ENCODE measurements at places on chromosomes 3 and 15.

DNA sequence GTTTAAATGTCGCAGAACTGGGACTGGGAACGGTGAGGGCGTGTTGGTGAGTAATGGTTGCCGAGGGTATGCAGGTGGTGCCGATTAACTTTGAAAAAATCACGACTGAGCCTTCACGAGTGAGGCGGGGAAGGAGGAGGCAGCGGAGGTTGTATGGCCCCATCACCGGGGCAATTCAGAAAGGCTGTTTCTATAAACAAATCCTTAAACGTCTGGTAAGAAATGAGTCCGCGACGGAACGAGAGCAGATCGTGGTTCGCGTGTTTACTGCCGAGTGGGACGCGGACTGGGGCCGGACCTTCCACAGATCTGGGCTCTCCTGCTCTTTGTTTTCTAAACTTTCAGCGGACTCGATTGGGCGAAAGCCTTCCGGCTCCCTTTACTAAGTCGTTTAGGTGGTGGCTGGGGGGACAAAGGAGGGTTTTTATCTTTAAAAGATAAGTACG, 2.7 kb downstream of the IGF1R start:
- DNase-seq = peak; percentile 10

DNA sequence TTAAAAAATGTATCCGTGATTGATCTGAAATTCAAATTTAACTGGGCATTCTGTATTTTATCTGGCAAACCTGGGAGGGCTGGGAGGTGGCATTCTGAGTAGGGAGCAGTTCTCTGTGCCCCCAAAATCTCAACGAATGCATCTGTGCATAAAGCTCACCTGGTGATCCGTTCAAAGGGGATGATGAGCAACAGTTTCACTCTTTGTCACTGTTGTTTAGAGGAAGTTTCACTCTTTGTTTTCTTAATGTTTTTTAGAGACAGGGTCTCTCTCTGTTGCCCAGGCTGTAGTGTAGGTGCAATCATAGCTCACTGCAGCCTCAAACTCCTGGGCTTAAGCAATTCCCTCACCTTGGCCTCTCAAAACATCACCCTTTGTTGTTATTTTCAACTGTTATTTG, 186.7 kb downstream of the SSR3 start:
- no peak for DNase-seq

DNA sequence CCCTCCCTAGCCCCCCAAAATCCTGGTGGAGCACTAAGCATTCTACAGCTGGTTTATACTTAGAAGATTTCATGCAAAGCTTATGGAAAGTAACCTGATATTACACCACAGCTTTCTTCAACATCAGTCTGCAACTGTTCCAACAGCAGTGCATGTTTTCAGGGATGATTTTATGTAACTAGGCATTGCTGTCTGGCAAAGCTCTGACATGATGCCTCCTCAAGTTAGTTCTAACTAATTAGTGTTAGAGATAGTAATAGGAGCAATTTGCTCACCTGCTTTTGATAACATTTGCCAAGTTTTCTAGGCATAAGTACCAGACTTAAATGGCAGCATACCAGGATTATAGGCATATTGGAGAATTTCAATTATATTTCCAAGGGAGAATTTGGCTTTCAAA, 330.3 kb upstream of the SGO1 start:
- DNase-seq = no peak

DNA sequence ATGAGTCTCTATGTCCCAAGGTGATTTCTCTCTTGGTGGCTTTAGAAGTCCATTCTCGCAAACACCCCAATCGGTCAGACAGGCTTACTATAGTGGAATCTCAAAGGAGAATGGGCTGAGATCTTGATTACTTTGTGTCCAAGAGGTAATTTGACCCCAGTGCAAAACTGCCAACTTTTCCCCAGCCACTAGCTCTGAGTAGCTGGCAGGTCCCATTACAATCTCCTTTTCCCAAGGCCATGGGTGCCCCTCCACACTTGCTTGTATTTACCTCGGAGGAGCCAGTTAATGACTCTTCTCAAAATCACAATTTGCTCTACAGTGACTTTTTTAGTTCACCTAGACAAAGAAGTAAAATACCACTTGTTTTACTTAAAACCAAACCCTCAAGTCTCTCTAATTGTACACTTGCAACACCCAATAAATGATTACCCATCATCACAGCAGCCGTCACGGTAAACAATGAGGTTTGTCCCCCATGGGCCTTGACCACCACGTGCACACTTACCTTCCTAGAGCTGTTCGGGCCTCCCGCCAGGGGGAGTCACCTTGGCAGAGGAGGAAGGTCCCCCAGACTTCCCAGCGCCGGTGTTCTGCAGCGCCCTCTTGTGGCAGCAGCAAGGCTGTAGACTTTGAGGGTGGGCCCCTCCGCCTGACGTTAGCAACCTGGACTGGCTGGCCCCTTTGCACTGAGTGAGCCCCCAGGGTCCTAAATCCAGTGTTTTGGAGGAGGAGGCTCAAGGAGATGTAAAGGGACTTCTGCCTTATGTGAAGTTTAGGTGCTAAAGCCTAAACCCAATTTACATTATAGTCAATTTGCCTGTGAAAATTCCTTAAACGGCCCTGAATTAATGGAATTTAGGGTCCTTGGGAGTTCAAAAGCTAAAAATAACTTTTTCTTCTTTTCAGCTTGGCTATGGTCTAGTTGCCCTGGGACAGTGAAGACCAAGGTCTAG, 18.7 kb upstream of the HDAC11 start:
- no peak for DNase-seq

GRCh38 chr15:50686469-50687301, at the start of gene TRPM7:
Gene TRPM7 (minus strand): TSS chr15:50686797. CDS start chr15:50686533, 264 bp downstream.
- DNase-seq = peak; percentile 93

GRCh38 chr3:48963591-48963990, 26.4 kb upstream of the P4HTM start:
- no peak for DNase-seq

GRCh38 chr3:146390006-146390772, 79.2 kb downstream of the PLSCR2 start:
- DNase-seq = no peak

DNA sequence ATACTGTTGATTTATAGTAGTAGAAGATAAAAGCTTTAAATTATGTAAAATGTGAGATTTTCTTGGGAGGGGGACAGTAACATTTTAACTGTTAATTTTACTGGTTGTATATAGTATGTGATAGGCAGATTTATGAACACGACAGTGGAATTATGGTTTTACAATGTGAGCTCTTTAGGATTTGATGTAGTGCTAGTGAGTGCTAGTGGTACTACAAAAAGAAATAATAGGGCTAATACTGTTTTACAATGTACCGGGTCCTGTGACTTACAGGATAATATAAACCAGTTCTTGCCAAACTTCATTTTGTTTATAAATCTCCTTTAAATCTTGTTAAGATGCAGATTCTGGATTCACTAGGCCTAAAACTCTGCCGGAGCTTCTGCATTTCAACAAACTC, 165.7 kb downstream of the TCF12 start:
- DNase-seq = no peak

DNA sequence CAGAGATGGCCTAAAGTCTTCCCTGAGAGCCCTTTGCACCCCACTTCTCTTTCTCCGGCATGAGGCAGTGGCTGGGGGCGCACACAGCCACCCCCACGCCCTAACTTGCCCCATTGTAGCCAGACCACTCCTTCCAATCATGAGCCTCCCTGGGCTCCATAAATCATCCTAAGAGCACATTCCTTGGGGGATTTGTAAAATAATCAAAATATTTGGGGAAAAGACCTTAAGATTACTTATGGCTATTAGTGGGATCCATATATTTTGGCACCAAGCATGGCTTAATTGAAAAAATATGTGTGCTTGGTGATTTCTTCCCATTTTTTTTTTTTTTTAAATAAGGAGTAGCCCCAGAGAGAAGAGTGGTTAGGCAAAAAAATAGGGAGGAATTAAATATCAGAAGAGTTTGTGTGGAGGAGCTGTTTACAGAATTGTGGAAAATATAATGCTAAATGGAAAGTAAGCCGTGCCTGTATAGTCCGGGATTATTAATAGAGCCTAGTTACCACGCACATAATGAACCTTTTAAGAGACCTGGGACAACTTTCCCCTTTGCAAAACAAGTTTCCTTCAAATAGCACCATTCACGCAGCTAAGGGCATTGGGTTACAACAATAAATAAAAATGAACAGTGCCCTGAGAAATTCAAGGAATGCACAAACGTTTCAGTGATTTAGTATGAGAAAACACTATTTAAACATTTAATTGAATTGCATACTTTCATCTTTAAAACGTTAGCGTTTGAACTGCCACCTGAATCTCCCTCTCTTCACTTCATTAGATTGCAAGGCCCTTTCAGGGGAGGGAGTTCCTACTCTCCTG, 46.1 kb downstream of the SMAD6 start:
- peak; percentile 63 for DNase-seq

- no peak for DNase-seq
These were observed 392.3 kb upstream of the TPRG1 start for GRCh38 chr3:188779281-188779980.

GRCh38 chr3:52175416-52176179, 21.4 kb upstream of the POC1A start:
- no peak for DNase-seq

DNA sequence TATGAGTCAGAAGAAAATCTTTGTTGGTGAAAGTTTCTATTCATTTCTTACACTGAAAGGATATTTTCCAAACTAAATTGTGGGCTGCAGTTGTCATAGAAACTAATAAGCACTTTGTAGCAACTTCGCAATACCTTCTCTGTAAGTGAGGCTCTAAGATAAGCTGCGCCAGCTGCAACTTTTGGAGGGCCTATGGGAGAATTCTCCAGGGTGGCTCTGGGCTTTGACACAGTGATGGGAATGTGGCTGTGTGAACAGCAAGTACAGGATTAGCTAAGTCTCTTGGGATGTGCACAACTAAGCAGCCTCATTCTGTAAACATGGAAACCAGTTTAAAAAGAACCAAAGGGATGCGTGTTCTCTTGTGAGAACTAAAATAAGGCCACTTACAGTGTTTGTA, 124.6 kb upstream of the SGO1 start:
- no peak for DNase-seq

GRCh38 chr3:32195995-32196540, 42.4 kb upstream of the CMTM8 start:
- DNase-seq = no peak

DNA sequence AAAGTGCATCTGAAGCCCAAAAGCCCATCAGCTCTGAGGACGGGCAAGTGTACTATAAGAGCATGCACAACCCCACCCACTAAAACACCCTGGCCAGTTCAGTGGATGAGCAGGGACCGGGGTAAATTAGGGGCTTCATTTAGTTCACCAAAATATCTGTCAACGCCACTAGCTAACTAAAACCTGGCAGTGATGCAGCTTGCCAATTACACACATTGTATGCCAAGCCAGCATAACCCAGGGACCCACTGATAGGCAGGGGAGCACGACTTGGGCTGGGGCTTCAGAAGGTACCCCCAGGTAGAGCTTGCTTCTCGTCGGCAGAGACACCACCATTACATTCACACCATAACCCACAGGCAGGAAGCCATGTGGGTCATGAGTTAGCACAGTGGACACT, 47.0 kb downstream of the PTPN23 start:
- no peak for DNase-seq

GRCh38 chr15:80426316-80426715, 22.1 kb downstream of the ARNT2 start:
- no peak for DNase-seq

DNA sequence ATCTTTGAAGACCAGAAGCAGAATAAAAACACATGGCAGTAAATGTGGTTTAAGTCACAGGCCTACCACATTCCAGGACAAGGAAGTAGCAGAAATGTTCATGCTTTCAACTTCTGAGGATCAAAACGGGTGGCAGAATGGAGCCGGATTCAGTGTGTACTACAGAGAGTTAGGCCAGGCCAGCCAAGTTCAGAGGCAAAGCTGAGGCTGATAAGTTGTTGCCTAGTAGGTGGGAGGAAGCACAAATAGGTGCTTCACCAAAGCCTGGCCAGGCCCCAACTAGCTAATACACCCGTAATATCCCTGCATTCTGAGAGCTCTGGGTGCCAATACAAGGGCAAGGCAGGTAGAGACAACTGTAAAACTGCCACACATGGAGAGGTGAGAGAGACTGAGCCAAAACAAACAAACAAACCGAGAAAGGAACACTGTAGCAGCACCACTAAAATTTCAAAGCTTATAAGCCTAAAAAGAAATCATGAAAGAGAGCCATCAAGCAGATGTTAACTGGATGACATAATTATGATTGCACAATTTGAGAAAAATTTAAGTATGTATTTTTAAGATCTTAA, 156.4 kb upstream of the CBLB start:
- peak; percentile 10 for DNase-seq

- DNase-seq = peak; percentile 26
These were observed 519 bp downstream of the LYSMD2 start for GRCh38 chr15:51736751-51737521.

DNA sequence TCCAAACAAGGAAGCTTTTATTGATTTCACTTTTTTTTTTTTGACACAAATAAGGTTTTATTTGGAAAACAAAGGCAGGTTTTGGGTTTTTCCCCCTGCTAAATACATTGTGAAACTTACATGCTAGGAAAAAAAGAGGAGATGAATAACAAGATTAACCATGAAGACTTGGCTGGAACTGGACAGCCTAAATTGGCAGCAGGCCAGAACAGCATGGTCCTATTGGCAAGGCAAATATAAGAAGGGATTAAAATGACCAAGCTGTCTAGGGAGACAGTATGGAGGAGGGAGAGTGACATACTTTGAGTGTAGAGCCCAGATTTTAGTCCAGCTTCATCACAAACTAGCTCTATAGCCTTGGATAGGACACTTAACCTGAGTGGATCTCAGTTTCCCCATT, 63.9 kb upstream of the BBX start:
- no peak for DNase-seq

GRCh38 chr3:171649911-171650592, 160.2 kb downstream of the PLD1 start:
- DNase-seq = no peak

DNA sequence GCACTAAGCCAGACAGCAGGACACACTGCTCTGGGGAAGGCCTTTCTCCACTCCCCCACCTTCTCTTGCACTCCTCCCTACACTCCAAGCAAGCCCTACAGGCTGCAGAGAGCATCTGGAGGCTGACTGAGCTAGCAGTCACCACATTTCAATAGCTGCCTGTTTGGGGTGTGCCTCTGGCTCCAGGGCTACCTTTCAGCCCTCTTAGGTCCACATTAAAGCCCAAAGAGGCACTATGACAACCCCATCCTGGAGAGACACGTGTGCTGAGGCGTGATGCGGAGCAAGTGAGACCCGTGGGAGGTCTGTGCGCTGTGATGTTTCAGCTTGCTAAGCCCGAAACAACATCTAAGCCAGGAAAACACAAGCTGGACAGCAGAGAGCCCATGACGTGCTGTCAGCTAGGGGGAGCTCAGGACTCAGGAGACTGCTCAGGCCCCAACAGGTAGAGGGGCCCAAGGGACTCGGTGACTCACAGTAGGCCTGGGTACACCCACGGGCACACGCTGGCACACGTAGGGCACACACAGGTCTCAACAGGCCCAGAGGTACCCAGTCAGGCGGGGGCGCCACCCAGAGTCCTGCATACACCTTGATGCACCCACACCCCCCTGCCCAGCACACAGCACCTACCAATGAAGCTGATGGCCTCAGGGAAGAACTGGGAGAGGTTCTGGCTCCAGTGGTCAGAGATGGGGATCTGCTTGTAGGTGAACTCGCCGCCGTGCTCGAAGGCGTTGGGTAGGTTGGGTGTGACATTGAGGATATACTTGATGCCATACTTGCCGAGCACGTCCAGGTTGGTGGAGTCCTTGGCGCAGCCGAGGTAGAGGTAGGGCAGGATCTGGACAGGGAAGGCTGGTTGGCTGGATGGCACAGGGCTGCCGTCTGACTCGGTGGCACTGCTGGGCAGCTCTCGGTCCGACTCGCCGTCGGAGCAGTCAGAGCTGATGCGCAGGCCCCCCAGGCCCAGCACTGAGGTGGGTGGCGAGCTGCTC, 2.8 kb downstream of the DUSP7 start:
- DNase-seq = no peak

GRCh38 chr3:13379201-13379830, 40.8 kb downstream of the NUP210 start:
- peak; percentile 89 for DNase-seq
